ENCODE measurements at places on chromosomes 5 and 9. TPM values are rescaled to one million over a fixed set of nuclear protein-coding genes. Genes with fewer than 3 reads are reported as not detected.

- no peak for DNase-seq
Observed at GRCh38 chr5:68380078-68380477, 164.5 kb downstream of the PIK3R1 start.

DNA sequence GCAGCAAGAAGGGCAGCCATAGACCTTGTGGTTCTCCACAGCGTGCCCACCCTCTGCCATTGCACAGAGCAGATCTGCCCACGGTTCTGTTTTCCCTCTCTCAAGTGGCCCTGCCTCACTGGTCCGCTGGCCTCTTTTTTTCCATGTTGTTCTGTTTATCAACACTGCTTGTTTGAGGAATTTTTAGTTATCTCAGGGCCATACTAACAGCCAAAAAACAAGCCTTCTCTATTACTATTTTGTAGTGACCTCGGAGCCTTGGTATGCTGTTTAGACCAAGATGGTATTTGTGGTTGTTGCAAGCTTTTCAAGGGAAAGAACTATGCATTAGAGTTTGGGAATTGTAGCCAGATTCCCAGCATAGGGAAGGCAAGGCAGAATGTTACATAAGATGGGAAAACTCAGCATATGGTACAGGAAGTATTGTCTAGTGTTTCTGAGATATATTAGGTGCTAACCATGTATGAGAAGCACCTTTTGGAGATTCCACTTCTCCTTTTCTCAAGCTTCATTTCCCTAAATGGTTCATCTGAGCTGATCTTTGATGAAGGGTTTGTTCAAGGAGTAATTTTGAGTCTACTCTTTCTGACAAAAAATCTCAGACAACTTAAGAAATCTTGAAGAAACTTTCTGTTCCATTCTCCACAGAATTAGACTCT, 54.3 kb downstream of the NUP214 start:
- no peak for DNase-seq

GRCh38 chr5:24381861-24382489, 262.8 kb downstream of the CDH10 start:
- DNase-seq: no peak

DNA sequence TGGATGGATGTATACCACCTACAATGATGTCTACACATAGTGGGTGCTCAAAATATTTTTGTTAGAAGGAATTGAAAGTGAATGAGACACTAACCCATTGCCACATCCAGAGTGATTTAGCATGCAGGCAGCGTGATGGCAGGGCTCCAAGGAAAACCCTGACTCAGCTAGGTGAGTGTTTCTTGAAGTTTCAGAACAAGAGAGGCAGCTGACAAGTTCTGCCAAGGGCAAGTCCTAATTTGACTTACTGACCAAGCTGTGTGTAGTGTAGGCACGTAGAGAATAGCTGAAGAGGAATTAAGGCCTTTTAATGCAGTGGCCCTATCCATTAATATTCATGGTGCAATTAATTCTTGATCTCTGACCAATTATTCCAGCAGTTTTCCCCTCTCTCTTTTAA, 107.8 kb upstream of the ATP10B start:
- no peak for DNase-seq

DNA sequence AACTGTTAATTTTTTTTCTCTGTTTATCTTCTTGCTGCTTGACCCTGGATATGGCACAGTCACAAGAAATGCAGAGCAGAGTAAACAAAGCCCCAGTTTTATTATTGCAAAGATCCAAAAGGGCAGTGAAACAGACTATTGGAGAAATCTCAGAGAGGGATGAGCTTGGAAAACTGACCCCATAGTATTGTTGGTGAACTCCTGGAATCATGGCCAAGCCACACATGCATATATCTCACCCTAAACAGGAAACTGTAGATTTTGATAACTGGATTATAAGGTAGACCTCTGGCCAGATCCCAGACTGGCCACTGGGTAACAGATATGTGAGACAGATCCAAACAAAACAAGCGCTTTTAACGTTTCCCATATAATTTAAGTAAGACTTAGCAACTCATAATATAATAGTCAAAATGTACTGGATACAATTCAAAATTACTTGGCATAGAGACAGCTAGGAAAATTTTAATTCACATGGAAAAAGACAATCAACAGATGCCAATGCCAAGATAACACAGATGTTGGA, 263.5 kb upstream of the SEMA6A start:
- no peak for DNase-seq

DNA sequence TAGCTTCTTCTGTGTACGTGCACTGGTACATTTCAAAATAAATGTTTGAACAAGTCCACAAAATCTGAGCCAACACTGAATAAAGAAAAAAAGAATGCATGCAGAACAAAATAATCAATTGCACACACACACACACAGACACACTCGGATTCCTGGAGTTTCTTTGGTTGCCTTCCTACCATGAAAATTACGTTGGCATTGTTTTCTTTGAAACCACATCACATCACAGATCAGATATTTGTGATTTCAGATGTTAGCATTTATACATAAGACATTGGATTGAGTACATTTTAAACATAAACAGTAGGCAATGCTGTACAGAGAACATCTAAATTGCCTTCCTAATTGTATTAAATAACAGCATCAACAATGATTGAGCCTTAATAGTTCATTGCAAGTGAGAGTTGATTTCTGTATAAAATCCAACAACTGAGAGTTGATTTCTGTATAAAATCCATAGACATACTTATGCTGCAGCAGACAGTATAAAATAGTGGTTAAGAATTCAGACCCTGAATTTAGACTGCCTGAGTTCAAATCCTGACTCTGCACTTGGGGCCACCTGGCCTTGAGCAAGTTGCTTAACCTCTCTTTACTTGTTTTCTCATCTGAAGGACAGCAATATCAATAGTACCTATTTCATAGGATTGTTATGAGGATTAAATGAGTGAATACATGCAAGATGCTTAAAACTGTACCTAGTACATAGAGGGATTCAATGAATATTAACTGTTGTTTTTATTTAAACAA, 101.7 kb upstream of the IFNE start:
- DNase-seq: no peak

- DNase-seq: no peak
Observed at GRCh38 chr5:158522776-158523175, 576.9 kb downstream of the EBF1 start.

- no peak for DNase-seq
Observed at GRCh38 chr5:61431923-61432620, 100.0 kb downstream of the ZSWIM6 start.

DNA sequence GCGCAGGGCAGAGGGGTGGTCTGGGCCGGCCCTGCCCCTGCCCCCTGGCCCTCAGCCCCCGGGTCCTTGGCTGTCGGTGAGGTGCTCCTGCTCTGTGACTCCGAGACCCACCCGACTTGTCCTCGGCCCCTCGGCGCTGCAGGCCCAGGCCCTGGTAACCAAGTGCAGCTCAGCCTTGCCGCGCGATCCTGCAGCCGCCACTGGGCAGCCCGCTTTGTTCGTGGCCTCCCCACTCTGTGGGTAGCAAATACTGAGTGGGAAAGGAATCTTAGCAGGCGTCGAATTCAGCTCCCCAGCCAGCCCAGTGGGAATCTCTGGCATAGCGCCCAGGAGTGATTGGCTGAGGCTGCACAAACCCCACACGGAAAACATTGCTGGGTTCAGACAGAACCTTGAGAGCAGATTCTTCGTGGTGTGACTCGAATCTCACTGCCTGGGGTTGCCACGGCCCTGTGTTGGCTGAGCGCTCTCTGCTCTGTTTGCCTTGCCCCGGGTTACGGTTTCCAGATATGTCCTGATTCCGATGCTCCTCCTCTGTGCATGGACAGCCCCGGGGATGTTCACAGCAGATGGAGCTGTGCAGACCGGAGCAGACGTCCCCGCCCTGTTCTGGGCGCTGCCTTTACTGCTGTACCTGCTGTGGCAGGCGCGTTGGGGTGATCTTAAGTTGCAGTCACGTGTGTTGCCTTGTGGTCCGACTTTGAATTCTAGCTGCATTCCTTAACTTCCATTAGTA, 13.4 kb upstream of the EXOC3 start:
- DNase-seq: no peak

DNA sequence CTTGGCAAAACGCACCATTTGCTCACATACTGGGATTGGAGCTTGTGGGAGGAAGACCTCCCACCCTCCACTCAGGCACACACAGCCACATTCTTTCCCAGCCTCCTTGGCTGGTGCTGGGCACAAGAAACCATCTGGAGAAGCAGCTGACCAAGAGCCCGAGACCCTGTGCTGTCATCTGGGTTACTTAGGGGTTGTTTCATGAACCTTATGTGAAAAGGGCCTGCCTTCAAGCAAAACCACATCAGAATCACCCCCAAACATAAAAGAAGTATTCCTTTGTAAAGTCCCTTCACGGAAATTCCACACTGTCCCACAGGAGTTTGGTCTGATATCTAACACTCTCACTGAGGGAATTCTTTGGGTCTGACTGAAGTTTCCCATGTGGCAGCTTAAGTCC, 172.1 kb downstream of the NR3C1 start:
- DNase-seq: no peak

GRCh38 chr5:88659529-88660263, 223.3 kb downstream of the MEF2C start:
- DNase-seq: no peak

DNA sequence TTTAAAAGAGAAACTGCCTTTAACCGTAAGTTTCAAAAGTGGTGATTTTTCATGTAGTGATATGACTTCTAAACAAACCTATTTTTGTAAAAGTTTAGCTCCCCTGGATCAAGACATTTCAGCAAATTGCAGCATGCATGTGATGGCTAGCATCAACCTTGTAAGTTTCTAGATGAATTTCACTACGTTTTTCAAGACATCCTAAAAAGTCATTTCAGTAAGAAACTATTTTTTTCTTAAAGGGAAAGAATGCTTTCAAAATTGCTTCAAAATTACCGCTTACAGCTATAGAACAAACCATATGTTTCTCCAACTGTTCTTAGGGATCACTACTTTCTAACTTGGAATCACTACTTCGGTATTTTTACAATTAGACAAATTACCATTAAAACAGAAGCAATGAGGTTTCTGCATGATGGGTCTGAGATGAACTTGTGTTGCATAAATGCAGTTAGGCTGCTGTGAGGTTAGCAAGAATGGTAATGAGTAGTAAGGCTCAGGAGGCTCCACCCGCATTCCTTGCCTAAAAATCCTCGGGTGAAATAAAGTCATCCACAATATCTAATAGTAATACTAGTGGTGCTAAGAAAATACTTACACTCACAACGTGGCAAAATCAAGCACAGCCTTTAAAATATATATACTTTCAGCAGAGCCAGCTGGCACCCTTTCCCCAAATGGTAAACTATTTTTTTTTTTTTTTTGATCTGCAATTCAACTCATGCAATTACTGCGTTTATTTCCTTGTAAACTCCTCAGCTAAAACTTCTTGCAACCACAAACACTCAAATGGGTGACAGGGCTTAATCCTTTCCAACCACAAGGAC, 53.8 kb downstream of the CDC14B start:
- DNase-seq: no peak

- DNase-seq: peak; percentile 52
Observed at GRCh38 chr5:83472508-83473345, 1.2 kb downstream of the VCAN start.

- no peak for DNase-seq
Observed at GRCh38 chr9:13430368-13431221, 151.1 kb upstream of the MPDZ start.

- no peak for DNase-seq
Observed at GRCh38 chr9:37990404-37991015, 78.5 kb downstream of the SHB start.

- no peak for DNase-seq
Observed at GRCh38 chr5:127514816-127515215, 2.6 kb upstream of the PRRC1 start.

- DNase-seq: peak; percentile 84
Observed at GRCh38 chr9:9942764-9943424, 669.9 kb downstream of the PTPRD start.

DNA sequence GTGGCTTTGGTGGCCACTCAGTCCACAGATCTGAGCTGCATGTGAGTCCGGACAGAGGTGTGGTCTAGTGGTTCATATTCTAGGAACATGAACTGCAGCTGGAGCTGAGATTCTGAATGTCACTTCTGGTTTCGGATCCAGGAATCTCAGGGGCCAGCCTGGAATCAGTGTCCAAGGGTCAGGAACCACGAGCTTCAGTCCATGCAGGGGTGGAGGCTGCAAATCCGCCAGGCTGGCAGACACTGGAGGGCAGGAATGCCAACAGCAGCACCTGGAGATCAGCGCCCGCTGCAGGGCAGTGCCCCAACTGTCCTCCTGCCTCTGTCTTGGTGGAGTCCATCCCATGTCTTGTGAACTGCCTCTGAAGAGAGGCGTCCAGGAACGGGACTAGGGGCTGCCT, 73.5 kb downstream of the CACNA1B start:
- DNase-seq: no peak

DNA sequence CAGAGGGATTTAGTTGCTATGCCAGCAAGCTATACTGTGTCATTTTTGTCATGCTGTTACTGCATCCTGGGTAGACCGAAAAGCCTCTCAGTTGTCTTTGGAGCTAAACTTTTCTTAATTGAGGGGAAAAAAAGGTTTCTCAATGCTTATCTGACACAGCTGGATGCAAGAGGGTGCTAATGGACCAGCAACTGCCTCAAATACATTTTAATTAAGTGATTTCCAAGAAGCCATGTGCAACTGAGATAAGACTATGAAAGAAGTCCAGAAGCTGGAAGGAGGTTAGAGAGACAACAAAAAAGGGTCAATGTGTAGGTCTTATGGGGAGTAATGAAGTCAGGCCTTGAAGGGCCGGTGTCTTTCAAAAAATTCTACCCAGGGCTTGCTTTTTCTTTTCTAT, 465.7 kb upstream of the DMAC1 start:
- no peak for DNase-seq

GRCh38 chr5:150142959-150143349, 12.7 kb downstream of the PDGFRB start:
- no peak for DNase-seq

DNA sequence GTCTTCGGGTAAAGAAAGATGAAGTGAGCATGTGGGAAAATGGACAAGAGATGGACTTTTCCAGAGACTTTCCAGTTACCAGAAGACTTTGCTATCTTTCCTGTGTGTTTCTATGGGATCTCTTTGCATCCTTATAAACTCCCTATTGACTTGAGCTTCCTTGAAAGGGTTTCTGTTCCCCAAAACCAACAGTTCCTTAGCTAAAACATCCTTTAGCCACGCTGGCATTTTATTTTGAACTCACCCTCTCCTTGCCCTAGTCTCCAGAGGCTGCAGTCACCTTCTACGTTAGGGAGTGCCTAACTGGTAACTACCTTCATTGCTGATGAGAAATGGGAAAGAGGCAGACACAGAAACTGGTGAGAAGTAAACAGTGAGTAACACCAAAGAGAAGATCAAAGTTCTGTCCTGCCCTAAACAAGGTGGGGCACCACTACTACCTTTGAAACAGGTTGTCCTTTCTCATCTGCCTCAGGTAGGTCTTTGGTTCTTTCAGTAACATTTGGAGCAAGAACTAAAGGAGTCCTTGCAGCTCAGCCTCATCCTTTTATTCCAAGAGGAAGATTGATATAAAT, 402.9 kb downstream of the ENC1 start:
- DNase-seq: no peak

TTC33 gene
- total RNA-seq: 19.7 TPM

SAXO1 gene
- total RNA-seq: 0.14 TPM

GRXCR2 gene
- total RNA-seq: not detected

VLDLR gene
- total RNA-seq: 20.3 TPM

CTNND2 gene
- 39.4 TPM for total RNA-seq

PKD2L2 gene
- total RNA-seq: not detected

AHRR gene
- total RNA-seq: 1.3 TPM

CDX1 gene
- total RNA-seq: not detected

PCDHGA12 gene
- total RNA-seq: 1.5 TPM

SPINK1 gene
- total RNA-seq: not detected

All from neural crest cell (in vitro differentiated cells).